Coronary artery (tissue), 2 donors: ENCODE measurements at places on chromosomes 11 and 22.
A peak's percentile ranks its signal among the peaks of the same experiment; 100 is the strongest.

GRCh38 chr11:111335549-111335948, 37.2 kb downstream of the POU2AF3 start:
- DNase-seq: no peak

- no peak for DNase-seq
Observed at GRCh38 chr11:118939953-118940598, 14.3 kb upstream of the BCL9L start.

- no peak for DNase-seq
Observed at GRCh38 chr22:19289475-19290161, 1.9 kb downstream of the CLTCL1 start.

DNA sequence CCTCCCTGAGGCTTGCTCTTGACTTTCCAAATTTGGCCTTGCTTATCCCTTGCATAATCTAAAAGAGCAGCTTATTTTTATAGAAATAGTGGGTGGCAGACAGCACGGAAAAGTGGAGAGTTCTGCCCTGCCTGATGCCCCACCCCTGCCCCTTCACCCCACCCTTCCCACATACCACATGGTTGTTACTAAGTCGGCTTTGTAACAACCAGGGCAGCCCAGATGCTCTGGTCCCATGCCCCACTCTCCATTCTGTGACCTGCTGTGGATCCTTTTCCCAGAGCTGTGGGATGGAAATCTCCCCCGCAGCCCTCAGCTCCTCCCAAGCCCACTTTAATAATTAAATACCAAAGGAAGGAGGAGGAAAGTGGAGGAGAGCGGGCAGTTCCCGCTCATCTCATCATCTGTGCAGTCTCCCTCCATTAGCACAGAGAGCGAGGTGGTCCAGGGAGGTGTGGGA, 10.9 kb downstream of the MRGPRF start:
- peak; percentile 74 for DNase-seq

GRCh38 chr11:62612366-62613290, at the start of the genes EML3 and ROM1:
Gene EML3 (minus strand): TSS chr11:62612775. CDS start chr11:62612457, 318 bp downstream.
Gene ROM1 (plus strand): TSS chr11:62613257. CDS start chr11:62613282, 25 bp downstream.
- DNase-seq: peak; percentile 95
